ENCODE measurements at places on chromosomes 5 and 9.
A peak's percentile ranks its signal among the peaks of the same experiment; 100 is the strongest.

GRCh38 chr9:69173497-69173890 lies 583 bp upstream of the TJP2 start:
- ATAC-seq = no peak

GRCh38 chr9:19913151-19913550 lies 124.3 kb upstream of the SLC24A2 start:
- no peak for ATAC-seq

- ATAC-seq = peak; percentile 58
Observed at GRCh38 chr9:121271368-121272341, 3.7 kb downstream of the GSN start.

- ATAC-seq = no peak
Observed at GRCh38 chr5:57816108-57816507, 333.5 kb upstream of the ACTBL2 start.

DNA sequence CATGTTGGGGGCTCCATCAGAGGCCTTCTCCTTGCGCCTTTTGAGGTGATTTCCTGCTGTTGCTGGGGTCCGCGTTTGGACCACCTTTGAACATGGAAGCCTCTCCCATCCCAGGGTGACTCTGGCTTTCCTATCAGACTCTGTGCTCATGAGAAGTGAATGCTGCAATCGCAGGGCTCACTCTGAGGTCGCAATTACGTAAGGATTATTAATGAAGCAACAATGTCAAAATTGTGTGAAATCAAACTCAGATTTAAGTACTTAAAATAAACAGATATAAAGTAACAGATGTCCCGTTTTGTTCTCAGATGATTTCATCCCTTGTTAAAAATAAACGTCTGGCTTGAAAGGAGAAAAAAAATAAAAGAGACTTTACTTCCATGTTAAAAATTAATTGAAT lies 634.2 kb downstream of the BNC2 start:
- no peak for ATAC-seq

DNA sequence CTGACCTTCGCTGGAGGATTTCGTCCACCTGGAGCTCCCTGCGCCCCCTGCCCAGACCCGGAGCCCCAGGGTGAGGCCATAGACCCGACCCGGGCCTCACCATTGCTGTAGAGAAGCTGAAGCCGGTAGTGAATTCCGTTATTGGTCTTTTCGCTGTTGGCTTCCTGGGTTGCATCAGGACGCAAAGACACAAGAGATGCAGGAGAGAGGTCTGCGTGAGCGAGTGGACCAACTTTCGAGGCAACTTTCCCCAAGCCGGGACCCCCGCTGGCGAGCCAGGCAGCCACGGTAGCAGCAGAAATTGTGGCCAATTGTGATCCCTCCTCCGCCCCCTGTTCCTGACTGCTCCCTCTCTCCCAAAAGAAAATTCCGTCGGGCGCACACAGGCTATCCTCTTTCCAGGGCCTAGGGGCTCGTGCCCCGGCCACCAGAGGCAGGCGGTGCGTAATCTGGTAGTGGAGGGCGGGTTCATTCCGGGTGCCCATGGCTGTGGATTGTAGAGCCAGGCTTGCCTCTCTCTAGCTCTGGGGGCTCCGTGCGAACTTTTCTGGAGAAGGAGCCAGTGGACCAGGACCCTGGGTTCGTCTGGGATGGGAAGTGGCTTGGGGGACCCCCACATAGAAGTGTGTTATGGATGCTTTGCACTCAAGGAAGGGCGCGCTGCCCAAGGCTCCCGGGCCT lies 3.3 kb downstream of the EBF1 start:
- ATAC-seq = no peak

DNA sequence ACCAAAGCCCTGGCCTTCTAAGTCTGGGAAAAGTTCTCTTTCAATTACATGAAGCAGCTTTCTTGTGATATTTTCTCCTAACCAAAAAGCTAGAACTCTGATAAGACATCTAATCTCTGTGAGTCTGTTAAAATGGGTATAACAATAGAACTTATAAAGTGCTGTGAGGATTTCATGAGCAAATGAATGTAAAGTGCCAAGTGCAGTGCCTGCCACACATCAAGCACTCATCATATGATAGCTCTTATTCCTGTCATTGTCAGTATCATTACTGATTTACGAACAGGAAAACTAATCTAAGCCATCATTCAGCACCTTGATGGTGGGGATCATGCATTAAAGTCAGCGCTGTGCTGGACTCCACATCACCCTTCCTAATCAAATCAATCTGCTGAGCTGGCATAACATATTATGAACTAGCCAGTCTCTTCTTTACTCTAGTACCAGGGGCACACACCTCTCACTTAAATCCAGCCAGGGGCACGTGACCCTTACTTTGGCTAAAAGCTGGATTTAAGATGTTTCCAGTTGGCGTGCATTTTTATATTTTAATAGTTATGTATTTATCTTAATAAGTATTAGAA lies 37.3 kb downstream of the YIPF5 start:
- no peak for ATAC-seq

GRCh38 chr5:119527351-119527750 lies 75.1 kb downstream of the HSD17B4 start:
- no peak for ATAC-seq

DNA sequence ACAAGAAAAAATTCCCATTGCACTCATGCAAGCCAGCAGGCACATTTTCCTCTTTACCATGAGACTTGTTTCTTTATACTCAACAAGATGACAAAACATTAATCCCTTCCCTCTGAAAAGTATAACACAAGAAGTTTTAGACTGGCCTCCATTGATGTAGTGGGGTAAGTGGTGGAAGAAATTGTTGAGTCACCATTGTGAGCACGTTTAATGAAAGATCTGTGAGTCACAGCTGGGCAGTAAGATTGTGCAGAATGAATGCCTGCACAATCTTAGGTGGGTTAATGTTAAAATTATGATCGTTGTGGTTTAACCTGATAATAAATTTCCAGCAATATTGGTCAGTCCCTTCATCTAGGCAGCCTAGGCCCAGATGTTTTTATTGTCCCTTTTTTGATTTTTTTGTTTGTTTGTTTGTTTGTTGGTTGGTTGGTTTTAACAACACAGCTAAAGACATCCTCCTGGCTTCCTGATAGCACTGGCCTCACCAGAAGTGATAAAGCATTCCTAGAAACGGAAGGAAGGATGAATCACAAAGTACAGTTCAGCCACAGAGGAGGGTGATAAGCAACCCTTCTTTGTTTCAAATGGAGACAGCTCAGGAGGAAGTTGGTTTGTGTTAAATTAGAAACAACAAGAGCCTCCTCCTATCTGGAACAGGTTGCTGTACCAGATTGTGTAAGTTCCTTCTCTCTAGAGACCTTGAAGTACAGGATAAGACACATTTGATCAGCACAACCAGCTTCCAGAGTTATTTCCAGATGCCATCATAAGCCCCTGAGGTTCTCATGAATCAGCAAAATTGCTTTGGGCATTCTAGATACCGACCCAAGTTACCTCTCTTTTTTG lies 40.3 kb downstream of the SLC24A2 start:
- ATAC-seq = no peak

DNA sequence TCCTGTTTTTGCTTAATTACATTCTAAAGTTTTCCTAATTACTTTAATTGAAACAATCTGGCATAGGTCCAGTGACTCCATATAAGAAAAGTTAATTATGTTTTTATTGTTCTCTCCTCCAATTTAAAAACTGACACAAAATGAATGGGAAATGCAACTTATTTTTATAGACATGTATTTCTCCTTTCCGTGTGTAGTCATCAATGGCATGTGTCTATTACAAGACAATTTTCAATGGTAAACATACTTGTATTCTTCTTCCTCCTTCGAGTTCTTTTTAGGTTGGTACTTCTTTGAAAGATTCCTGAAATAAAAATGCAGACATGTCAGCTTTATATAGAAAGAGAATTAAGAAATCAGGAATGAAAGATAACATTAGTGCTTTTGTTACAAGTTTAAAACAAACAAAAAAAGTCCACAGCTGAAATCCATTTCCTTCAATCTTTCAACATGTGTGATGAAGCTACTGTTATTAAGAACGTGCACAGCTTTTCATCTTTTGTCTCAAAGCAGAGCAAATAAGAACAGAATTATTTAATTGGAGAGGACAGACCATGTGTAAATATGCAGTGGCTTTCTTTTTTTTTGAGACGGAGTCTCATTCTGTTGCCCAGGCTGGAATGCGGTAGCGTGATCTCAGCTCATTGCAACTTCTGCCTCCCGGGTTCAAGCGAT lies 63.8 kb downstream of the FNBP1 start:
- ATAC-seq = no peak
